Fibroblast of skin of left biceps (primary cell): ENCODE measurements at places on chromosomes 12 and 14.

GRCh38 chr12:92472201-92472600 is 230.6 kb upstream of the PLEKHG7 start:
- no peak for DNase-seq

- no peak for DNase-seq
Measured at GRCh38 chr14:71703477-71703876, 228.8 kb upstream of the RGS6 start.

DNA sequence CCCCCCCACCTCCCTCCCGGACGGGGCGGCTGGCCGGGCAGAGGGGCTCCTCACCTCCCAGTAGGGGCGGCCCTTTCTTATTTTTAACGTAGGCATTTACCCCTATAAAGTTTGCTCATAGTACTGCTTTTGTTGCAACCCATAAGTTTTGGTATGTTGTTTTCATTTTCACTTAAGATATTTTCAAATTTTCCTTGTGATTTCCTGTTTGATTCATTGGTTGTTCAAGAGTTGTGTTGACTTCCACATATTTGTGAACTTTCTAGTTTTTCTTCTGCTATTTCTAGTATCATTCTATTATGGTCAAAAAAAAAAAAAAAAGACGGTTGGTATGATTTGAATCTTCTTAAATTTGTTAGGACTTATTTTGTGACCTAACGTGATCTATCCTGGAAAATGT is 6.5 kb downstream of the NOXRED1 start:
- no peak for DNase-seq

- DNase-seq: no peak
Measured at GRCh38 chr14:101835566-101835965, 74.1 kb downstream of the PPP2R5C start.

DNA sequence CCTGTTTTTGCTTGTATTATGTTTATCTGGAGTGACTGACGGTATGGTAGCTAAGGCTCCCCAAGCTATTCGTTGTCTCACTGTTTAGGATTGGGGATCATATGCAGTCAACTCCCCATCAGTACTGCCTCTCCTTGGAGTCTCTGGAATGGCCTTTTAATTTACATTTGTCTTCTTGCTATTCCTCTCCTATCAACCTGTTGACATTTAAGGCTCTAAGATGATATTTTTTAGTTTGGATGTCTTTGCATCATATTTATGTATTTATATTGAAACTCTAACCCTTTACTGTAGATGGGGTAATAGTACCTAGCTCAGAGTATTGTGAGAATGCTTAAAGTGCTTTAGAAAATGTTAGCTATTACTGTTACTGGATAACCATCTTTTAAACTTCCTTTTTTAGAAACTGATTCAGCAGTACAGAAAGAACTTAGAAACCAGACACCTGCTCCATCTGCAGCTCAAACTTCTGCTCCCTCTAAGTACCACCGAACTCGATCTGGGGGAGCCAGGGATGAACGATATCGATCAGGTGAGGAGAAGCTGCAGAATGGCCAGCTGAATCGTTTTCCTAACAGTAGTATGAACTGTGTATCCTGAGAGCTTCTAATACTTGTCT is 123.5 kb upstream of the ATF1 start:
- DNase-seq: no peak

DNA sequence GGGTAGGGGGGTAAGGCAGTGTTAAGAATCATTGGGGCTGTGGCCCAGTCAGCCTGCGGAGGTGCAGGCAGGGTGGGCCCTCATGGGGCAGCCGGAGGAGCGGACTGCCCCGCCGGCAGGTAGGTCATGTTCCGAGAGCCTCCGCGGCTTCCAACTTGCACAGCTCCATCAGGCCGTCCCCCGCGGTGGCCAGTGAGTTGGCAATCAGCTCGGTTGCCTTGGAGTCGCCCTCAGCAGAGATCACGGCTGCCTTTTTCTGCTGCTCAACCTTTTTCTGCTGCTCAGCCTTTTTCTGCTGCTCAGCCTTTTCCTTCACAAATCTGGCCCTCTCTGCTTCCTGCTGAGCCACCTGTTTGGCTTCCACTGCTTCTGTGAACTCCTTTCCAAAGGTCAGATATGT is 41.1 kb upstream of the CSRNP2 start:
- no peak for DNase-seq

GRCh38 chr12:6062757-6063735 is 61.4 kb downstream of the VWF start:
- DNase-seq: no peak

DNA sequence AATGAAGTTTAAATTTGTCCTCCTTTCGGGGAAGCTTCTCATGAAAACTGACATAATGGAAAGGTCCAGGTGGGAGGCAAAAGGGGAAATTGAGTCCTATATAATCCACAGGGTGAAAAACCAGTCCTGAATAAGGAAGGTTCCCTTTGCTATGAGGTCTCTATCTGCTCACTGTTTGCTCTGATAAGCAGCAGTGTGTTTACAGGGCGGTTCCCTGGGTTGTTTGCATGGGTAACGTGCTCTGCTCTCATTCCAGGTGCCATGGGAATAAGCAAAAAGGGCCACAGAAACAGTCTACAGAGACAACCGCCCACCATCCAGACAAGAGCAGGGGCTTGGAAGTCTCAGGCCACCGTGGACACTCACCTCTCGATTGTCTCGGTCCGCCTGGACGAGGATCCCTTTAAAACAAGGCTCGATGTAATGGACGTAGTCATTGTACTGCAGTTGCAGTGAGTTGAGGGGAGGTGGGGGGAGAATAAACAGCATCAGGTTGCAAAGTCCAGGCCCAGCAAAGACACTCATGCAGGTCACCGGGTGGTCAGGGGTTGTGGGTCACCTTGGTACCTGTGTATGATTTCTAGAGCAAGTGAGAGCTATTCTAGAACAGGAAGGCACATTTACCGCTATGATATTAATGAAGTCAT is 32.7 kb downstream of the CACNA2D4 start:
- DNase-seq: no peak

GRCh38 chr14:99037777-99038430 is 234.1 kb downstream of the BCL11B start:
- no peak for DNase-seq

DNA sequence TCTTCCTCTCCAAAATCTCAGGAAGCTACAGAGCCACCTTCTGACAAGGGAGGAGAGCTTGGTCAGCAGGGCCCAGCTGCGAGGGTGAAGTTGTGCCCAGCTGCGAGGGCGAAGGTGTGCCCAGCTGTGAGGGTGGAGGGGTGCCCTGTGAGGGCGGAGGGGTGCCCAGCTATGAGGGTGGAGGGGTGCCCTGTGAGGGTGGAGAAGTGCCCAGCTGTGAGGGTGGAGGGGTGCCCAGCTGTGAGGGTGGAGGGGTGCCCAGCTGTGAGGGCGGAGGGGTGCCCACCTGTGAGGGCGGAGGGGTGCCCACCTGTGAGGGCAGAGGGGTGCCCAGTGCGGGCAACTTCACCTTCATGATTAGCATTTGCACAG is 20.4 kb upstream of the TTC7B start:
- no peak for DNase-seq

GRCh38 chr12:27652174-27652763 is 44.0 kb upstream of the REP15 start:
- peak; percentile 48 for DNase-seq

GRCh38 chr12:68667896-68668295 is 18.9 kb upstream of the NUP107 start:
- DNase-seq: no peak

DNA sequence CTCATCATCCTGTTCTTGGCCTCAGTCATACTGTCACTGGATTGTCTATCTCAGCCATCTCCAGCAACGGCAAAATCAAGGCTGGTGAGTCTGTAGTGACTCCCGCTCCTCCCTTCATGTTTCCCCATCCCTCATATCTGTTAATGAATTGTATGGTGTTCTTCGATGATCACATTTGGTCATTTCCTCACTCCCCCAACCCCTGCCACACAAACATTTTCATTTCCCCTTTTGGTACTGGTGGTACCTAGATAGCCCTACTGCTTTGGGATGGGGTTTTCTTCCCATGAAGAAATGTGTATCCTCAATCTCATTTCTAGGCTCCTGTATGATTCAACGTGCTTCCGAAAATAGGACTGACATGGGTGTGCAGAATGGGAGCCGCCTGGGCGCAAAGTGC is 2.7 kb upstream of the KLHL33 start:
- no peak for DNase-seq

DNA sequence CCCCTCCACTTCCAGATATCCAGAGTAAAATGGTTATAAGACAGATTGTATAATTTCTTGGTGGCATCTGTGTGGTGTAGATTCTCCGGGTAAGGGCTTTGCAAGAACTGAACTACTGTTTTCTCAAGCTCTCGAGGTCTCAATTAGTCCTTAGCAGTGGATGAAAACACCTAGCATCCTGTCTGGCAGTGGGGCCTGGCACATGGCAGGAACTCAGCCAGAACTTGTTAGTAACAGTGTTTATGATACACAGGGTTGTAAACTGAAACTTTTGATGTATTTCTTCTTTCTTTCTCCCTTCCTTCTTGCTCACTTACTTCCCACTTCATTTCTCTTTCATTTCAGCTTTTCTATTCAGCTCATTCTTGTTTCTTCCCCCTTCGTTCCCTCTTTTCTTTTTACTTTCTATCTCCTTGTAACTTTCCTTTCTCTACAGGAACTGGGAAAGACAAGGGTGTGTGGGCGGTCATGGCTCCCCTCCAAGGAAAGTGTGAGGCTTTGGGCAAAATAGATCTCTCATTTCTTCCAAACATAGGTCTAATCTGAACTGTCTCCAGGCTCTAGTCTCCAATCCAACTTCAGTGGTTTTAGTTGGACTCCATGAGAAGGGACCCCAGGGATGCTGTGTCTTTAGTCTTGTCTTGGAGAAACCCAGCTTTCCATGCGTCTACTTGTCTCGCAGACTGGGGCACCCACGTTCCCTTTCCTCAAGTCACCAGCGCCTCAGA is 159.7 kb downstream of the PAH start:
- no peak for DNase-seq

- DNase-seq: no peak
Measured at GRCh38 chr12:106767206-106767605, 7.3 kb upstream of the RIC8B start.

DNA sequence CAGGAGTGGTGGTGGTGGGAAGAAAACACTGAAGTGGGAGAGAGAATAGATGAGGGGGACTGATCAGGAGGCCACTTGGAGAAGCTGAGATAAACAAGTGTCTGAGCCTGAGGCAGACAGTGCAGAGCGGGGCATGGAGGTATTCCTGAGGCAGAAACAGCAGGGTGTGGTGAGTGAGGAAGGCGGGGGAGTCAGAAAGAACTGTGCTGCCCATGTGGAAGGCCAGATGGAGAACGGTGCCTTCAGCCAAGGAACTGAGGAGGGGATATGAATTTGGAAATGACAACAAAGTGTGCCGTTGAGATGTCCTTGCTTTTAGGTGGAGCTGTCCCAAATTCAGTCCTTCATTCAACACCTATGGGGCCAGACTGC is 13.7 kb downstream of the APPL2 start:
- DNase-seq: no peak

- DNase-seq: no peak
Measured at GRCh38 chr12:5568325-5568981, 136.5 kb downstream of the NTF3 start.

GRCh38 chr14:26887847-26888246 is 290.0 kb upstream of the NOVA1 start:
- no peak for DNase-seq

DNA sequence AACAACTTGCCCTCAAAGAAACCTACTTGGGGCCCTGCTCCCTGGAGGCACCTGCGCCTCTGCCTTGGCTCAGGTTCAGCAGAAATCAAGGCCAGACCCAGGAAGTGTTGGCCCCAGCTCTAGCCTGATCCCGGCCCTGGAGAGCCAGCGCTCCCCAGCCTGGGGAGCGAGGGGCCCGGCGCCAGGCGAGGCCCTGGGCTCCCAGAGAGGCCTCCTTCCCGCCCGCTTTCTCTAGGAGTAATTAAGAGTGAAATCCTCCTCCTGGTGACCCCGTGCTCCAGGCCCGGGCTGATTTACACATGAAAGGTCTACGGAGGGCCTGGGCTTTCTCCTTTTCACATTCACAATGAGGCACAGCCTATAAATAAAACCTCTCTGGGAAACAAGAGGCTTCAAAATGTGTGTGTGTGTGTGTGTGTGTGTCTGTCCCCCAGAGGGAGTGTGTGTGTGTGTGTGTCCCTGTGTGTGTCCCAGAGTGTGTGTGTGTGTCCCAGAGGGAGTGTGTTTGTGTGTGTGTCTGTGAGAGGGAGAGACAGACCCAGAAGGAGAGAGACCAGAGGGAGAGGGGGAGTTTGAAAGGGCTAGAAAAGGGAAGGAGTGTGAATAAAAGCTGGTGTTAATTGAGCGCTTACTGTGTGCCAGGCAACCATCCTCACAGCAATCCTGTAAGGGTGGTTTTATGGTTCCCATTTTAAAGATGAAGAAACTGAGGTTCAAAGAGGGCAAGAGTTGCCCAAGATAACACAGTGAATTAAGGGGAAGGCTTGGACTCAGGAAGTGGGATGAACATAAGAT is 23.8 kb upstream of the COX6A1 start:
- DNase-seq: no peak

DNA sequence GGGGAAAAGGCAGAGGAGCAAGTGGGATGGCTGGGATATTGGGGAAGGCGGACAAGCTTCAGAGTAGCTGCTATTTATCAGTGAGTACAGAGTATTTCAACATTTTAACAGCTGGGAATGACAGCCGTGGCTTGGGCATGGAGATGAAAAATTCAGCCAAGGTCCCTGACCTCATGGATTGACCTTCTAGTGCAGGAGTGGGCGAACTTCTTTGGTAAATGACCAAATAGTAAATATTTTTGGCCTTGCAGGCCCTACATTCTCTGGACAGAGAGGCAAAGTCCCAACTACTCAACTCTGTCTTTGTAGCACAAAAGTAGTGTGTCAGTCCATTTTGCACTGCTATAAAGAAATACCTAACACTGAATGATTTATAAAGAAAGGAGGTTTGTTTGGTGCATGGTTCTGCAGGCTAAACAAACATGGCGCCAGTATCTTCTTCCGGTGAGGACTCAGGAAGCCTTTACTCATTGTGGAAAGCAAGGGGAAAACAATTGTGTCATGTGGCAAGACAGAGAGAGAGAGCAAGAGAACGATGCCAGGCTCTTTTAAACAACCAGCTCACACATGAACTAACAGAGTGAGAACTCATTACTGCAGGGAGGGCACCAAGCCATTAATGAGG is 33.6 kb downstream of the TMEM233 start:
- DNase-seq: no peak

- DNase-seq: no peak
Measured at GRCh38 chr12:65126482-65126881, 5.4 kb upstream of the WIF1 start.

DNA sequence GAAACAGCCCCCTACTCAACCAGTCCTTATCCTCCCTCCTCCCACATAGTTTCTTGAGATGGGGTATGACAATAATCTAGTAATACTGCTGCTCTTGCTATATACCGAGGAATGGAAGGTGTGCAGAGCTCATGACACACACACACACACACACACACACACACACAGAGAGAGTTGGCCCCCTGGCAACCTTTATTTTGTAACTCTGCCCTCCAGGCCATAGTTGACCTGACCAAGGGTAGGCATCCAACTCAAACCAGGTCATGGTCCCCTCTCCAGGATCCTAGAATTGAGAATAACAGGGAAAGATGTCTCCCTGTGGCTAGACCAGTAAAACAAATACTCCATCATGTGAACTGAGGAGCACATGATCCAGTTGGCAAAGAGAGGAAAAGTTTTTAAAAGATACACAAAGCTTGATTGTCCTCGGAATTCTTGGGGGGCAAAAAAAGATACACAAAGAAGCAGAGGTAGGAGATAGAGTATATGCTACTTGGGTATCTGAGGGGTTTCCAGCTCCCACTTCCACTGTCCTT is 11.3 kb downstream of the ERO1A start:
- DNase-seq: no peak
